ENCODE measurements at places on chromosomes 16 and 17. TPM values are rescaled to one million over a fixed set of nuclear protein-coding genes. Genes with fewer than 3 reads are reported as not detected.

- no peak for DNase-seq
Observed at GRCh38 chr16:23788685-23789084, 33.9 kb downstream of the CHP2 start.

DNA sequence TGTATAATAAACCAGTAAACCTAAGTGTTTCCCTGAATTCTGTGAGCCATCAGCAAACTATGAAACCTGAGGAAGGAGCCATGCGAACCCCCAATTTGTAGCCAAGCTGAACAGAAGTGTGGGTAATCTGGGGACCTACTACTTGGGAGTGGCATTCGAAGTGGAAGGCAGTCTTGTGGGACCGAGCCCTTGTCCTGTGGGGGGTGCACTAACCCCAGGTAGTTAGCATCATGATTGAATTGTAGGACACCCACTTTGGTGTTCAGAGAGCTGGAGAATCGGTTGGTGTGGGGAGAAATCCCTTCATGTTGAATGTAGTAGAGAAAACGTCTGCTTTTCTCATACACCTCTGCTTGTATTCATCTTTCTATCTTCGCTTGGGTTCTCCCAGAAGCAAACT, 79.7 kb upstream of the CPHXL start:
- DNase-seq, result no peak

DNA sequence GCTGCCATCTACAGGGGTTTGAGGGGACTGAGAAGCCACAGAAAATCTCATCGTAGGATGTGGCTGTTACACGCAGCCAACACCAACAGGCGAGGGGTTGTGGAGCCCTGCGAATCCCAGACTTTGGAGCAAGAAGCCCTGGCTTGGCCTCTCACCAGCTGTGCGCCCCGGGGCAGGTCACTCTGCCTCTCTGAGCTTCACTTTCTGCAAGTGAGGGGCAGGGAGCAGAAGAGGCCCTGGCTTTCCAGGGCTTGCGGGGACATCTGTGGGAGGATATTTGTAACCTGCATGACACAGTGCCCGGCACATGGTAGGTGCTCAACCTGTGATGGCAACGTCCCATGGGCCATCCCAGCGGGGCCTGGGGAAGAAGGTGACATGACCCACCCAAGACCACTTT, 32.9 kb upstream of the CIBAR2 start:
- no peak for DNase-seq

DNA sequence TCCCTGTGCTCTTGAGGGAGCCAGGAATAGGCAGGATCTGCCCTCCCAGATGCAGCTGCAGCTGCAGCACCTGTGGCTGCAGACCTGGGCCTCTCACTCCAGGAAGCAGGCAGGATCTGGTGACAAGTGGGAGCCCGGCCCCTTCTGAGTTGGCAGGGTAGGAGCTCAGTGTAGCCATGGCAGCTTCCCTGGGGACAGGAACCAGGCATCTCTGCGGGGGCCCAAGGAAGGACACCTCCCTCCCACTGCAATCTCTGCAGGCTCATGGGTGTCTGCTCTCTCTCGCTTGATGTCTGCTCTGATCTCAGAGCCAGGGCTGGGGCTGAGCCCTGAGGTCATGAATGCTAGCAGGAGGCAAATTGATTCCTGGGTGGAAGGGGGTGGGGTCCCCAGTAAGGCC, 592.5 kb upstream of the CA10 start:
- DNase-seq, result no peak

- DNase-seq, result no peak
Observed at GRCh38 chr17:28612936-28613872, 781 bp downstream of the RSKR start.

DNA sequence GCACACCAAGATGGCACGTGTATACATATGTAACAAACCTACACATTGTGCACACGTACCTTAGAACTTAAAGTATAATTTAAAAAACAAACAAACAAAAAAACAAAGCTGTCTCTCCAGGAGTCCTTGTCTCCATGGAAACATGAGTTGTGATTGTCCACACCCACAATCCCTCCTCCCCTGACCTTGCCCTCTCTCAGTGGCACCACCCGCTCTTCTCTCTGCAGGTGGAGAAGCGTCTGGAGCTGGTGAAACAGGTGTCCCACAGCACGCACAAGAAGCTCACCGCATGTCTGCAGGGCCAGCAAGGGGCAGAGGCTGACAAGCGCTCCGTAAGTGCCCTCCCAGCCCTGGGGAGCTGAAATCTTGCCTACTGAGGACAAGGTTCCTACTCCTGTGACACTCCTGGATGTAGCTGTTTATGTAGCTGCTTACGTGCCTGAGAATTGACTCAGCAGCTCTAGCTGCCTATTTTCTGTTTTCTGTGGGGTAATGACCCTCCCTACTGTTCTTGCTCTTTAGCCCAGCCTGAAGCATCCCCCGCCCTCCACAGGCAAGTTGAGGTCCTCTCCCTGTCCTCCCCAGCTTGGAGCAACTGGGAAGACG, 107.0 kb downstream of the ARHGAP44 start:
- no peak for DNase-seq

DNA sequence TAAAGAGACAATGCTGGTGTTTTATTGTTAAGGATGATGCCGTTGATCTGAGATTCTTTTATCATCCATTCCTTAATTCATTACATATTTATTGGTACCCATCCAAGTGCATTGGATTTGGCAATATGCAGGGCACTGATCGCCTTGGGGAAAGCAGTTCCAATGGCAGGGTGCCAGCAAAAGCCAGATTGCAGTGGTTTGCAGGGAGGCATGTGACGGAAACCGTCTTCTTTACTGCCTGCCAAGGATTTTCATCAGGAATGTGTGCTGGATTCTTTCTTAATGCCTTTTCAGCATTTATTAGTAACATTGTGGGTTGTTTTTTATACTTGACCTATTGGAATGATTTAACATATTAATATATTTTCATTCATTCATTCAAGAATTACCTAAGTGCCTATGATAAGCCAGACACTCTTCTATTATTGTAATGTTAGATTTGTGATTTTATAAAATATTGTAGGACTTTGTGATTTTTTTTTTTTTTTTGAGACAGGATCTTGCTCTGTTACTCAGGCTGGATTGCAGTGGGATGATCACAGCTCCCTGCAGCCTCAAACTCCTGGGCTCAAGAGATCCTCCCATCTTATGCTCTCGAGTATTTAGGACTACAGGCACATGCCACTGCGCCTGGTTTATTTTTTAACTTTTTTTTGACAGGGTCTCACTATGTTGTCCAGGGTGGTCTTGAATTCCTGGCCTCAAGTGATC, 93.4 kb upstream of the TNRC6A start:
- peak; percentile 76 for DNase-seq

- no peak for DNase-seq
Observed at GRCh38 chr16:9328411-9328810, 237.0 kb downstream of the HAPSTR1 start.

DNA sequence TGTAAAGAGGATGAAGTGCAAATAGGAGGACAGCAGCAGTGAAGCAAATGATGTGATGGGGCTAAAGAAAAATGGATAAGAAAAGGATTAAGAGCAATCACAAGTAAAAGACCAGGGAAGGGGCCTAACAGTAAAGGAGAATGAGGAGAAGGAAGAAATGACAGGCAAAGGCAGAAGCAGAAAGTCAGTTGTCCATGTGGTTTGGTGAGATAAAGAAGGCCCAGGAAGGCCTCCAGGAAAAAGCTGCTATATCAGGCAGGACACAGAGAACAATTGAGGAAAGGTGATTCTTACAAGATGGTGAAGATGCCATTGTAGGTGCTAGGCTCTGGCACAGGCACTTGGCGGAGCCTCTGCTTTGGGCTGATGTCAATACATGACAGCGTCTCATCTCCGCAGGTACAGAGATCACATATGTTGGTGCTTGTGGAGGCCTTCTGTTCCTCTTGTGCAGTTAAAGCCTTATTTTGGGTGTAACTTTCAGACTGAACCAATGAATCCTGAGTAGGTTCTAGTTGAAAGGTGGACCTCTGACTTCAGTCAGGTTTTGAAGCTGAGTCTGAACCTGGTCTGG, 18.1 kb downstream of the RDM1 start:
- no peak for DNase-seq

DNA sequence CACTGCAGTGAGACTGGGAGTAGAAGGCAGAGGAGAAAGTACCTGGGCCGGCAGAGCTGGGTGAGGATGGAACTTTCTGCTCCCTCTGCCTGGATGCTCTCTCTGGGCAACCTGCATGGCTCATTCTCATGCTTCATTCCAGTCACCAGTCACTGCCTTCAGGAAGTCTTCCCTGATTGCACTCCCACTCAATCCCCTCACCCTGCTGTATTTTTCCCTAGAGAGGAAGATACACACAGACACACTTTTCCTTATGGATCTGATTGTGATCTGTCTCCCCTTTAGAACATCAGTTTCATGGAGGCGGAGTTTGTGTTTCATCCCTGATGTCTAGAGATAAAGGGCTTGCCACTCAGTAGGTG, 44.9 kb downstream of the MEAK7 start:
- DNase-seq, result no peak

DNA sequence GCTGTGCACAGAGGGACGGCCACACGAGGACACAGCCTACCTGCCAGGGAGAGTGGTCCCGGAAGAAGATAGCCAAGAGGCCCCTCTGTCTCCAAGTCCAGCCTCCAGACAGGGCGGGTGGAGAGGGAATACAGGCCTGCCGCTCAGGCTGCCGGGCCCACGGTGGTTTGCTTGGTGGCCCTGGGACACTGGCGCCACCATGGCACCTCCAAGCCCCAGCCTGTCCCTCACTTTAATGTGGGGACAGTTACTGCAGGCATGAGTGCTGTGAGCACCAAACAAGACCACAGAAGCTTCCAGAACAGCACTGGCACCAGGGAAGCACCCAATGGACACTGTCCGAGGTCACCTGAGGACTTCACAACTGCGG, 22.0 kb upstream of the CHMP6 start:
- DNase-seq, result no peak

- DNase-seq, result no peak
Observed at GRCh38 chr16:85923153-85924021, 24.4 kb downstream of the IRF8 start.

GRCh38 chr16:25108054-25108453, 3.5 kb upstream of the LCMT1 start:
- DNase-seq, result no peak

DNA sequence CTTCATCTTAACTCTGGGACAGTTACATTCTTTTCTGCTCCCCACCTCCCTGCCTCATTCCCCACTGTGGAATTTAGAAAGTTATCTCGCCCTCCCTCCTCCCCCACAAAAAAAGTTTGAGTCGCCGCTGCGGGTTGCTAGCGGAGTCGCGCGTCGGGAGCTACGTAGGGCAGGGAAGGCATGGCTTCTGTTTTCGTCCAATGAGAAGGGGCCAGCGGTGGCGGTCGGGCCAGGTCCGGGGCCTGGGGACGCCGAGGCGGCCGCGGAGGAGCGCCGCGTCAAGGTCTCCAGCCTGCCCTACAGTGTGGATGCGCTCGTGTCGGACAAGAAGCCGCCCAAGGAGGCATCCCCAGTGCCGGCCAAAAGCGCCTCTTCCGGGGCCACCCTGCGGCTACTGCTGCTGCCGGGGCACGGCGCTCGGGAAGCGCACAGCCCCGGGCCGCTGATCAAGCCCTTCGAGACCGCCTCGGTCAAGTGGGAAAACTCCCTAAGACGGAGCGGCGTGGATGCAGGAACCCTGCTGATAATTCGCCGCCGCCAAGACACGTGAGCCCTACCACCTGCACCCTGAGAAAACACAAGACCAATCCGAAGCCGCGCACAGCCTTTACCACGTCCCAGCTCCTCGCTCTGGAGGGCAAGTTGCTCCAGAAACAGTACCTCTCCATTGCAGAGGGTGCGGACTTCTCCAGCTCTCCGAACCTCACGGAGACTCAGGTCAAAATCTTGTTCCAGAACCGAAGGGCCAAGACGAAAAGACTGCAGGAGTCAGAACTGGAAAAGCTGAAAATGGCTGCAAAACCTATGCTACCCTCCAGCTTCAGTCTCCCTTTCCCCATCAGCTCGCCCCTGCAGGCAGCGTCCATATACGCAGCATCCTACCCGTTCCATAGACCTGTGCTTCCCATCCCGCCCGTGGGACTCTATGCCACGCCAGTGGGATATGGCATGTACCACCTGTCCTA, 8.9 kb downstream of the OR4D1 start:
- DNase-seq, result peak; percentile 66

- no peak for DNase-seq
Observed at GRCh38 chr16:17333229-17333628, 137.5 kb downstream of the XYLT1 start.

GRCh38 chr17:80026359-80027042, 9.2 kb downstream of the TBC1D16 start:
- DNase-seq, result no peak

The SREBF1 gene
- 80.8 TPM for total RNA-seq

The ITGAE gene
- total RNA-seq, result 24.2 TPM

The PTGES3L gene
- 0.38 TPM for total RNA-seq

The ASGR1 gene
- total RNA-seq, result 4.3 TPM

The SMARCD2 gene
- total RNA-seq, result 74.6 TPM

The ZNF689 gene
- 7.2 TPM for total RNA-seq

The HOXB2 gene
- 11.0 TPM for total RNA-seq

The CTRL gene
- total RNA-seq, result 0.96 TPM

The TPSAB1 gene
- 122 TPM for total RNA-seq

The CDH11 gene
- 176 TPM for total RNA-seq

The KIF2B gene
- not detected for total RNA-seq

Data from upper lobe of right lung (tissue), 1 donor.